ENCODE measurements at places on chromosomes 16 and 17.

- no peak for DNase-seq
These were observed 19.8 kb downstream of the C16orf95 start for GRCh38 chr16:87297407-87297806.

GRCh38 chr16:79137426-79137939, 463.1 kb downstream of the MAF start:
- no peak for DNase-seq

GRCh38 chr16:82888591-82889001, 261.8 kb downstream of the CDH13 start:
- no peak for DNase-seq

GRCh38 chr17:27579897-27580321, 51.1 kb upstream of the LGALS9 start:
- no peak for DNase-seq

- no peak for DNase-seq
These were observed 15.3 kb downstream of the TMEM98 start for GRCh38 chr17:32943206-32943605.

GRCh38 chr17:30173649-30174048, 57.0 kb downstream of the NSRP1 start:
- no peak for DNase-seq

DNA sequence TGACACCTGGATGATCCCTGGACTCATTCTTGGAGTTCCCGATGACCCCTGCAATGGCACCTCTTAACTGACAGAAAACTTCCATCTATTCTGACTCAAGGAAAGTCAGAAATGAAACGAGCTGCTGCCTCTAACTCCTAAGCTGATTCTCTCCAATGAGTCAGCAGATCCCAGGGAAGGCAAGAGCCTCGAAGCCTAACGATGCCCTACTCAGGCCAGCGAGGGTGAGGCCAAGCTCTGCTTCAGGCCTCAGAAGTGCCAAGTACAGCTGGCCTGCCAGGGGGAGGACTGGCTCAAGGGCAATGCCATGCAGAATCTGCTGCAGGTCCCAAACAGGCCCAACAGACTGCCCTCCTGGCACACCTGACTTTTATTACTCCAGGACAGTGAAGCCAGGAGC, 36.3 kb downstream of the PLXDC1 start:
- no peak for DNase-seq

DNA sequence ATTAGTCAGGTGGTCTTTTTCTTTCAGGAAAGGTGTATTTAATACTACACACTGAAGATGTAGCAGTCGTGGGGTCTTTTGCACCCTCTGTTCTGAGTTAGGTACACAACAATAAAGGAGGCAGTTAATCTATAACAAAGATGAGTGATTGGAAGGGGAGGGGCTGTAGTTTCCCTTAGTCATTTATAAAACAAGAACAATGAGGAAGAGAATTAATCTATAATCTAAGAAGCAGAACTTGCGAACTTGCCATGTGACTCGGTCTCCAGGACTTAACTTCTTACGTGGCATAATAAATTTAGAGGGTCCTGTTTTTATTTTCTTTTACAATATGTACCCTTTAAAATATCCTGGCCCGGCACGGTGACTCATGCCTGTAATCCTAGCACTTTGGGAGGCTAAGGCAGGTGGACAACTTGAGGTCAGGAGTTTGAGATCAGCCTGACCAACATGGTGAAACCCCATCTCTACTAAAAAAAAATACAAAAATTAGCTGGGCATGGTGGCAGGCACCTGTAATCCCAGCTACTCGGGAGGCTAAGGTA, 8.6 kb upstream of the APPBP2 start:
- DNase-seq: no peak

DNA sequence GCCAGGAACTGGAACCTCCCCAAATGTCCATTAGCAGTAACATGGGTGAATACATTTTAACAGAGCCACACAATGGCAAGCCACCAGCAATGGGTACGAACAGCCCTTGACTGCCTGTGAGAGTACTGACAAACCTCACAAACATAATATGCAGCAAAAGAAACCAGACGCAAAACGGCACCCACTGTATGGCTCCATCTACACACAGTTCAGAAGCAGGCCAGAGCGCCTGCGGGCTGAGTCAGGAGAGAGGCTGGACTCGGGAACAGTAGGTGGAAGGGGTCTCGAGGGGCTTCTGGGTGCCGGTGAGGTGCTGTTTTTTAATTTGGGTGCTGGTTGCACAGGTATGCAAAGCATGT, 77.4 kb upstream of the TOB1 start:
- DNase-seq: no peak

GRCh38 chr17:79630821-79631639, 20.2 kb upstream of the RBFOX3 start:
- DNase-seq: no peak

DNA sequence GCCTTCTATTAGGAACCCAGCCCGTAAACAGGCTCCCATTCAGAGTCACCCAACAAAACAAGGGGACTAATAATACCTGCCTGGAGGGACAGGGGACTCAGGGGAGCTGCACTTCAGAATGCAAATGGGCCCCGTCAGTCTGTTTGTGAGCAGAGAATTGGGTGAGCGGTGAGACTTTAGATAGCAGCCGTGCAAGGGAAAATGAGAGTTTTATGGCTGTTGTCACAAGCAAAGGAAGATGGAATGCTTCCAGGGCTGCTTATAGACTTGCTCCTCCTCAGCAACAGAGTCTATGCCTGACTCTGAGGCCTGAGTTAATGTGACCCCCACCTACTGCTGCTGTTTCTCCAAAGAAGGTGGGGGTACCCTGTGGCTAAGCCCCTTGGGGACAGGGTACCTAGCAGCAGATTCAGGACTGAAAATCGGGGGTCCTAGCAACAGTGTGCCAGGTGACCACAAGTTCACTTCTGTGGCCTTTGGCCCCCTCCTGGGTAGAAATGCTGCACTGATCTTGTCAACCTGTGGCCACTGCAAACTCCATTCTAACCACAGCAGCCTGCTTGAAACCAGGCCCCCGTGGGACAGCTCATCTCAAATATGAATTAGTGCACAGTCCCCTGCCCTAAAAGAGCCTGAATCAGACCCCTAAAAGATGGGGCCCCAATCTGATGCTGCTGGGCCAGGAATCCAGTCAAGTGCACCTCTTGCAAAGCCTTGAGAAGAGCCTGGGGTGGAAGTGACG, 126.4 kb downstream of the C16orf78 start:
- no peak for DNase-seq

DNA sequence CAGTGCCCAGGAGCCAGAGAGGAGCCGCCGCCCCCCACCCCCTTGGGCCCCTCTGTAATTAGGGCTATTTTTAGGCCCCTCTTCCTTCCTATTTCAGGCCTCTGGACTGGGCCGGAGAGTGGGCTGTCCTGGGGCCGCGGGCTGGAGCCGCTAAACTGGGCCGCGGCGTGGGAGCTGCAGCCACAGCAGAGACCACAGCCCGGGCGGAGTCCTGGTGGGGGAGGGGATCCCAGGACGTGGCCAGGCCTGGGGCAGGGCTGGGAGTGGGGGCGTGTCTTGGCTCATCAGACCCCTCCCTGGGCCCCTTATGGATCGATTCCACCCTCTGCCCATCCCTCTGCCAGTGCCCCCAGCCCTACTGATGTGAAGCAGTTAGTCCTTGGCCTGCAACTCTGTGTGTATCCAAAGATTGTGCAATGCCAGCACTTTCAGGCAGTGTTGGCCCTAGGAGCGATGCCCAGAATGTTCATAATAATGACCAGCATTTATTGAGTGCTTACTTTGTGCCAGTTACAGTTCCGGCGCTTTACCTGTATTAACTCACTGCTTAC, 15.0 kb upstream of the TAC4 start:
- DNase-seq: no peak

- no peak for DNase-seq
These were observed 159.7 kb upstream of the SHISA6 start for GRCh38 chr17:11081342-11081741.
